Common myeloid progenitor, CD34-positive (primary cell): ENCODE measurements at places on chromosomes 13 and 19.

DNA sequence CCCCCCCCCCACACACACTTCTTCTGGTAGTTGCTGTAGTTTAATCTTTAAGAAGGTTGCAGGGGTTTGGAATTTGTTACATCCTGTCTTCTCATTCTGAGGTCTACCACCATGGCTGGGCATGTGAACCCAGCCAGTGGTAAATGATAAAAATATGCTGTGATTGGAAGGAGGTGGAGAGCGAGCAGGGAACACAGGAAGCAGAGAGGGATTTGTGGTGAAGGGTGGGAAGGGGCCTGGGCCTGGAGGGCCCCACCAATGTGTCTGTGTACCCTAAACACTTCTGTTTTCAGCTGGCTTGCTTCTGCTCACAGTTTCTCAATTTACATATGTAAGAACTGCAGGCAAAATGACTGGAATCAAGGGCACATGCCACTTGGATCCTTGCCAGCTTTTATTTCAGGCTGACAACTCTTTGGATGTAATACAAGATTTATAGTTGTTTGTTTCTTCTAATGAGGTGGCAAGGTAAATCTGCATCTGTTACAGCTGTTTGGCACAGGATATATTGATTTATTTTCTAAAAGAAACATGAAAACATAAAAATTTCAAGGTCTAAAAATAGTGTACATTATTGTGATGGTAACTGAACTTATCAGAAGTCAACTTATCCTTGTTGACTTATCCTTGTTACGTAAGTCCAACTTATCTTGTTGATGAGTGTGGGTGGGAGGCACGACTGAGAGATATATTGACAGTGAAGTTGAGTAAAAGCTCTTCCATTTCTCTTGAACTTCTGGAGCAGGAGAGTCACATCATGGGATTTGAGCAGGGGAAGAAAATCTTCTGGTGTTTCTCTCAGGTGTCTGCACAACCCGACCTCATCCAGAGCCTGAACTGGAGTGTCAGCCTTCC lies 313.2 kb downstream of the SHISA2 start:
- no peaks in the 10 kb centered on the region for H3K27me3 ChIP-seq
- no peak overlapping the region for H3K4me3 ChIP-seq
- peaks cover 13% of the 10 kb centered on the region for H3K4me1 ChIP-seq
- DNase-seq = no peak

- H3K4me3 ChIP-seq = no peak overlapping the region
- no peaks in the 10 kb centered on the region for H3K27me3 ChIP-seq
- H3K27ac ChIP-seq = no peak overlapping the region
Measured at GRCh38 chr19:6682607-6683128, 12.7 kb upstream of the TNFSF14 start.

GRCh38 chr19:49362048-49362928 lies at the start of gene TEAD2:
Gene TEAD2 (minus strand): TSS chr19:49362416. CDS start chr19:49360075, 2,341 bp downstream.
- H3K36me3 ChIP-seq = no peaks in the 10 kb centered on the region
- peaks cover 37% of the 10 kb centered on the region for H3K4me1 ChIP-seq
- peak within 1 kb of the TSS; percentile 64 for H3K4me3 ChIP-seq
- peak within 1 kb of the TSS; percentile 61 for H3K27ac ChIP-seq

GRCh38 chr19:14476673-14477401 lies 1.7 kb upstream of the PTGER1 start:
- peaks cover 6% of the 10 kb centered on the region for H3K36me3 ChIP-seq
- H3K4me1 ChIP-seq = peaks cover 58% of the 10 kb centered on the region
- DNase-seq = peak; percentile 50
- H3K27ac ChIP-seq = no peak overlapping the region
- no peak overlapping the region for H3K4me3 ChIP-seq
- peaks cover 7% of the 10 kb centered on the region for H3K27me3 ChIP-seq

- no peak for DNase-seq
- no peaks in the 10 kb centered on the region for H3K4me1 ChIP-seq
- H3K36me3 ChIP-seq = peaks cover 52% of the 10 kb centered on the region
- no peaks in the 10 kb centered on the region for H3K27me3 ChIP-seq
Measured at GRCh38 chr19:16384688-16385087, 60.1 kb downstream of the KLF2 start.

DNA sequence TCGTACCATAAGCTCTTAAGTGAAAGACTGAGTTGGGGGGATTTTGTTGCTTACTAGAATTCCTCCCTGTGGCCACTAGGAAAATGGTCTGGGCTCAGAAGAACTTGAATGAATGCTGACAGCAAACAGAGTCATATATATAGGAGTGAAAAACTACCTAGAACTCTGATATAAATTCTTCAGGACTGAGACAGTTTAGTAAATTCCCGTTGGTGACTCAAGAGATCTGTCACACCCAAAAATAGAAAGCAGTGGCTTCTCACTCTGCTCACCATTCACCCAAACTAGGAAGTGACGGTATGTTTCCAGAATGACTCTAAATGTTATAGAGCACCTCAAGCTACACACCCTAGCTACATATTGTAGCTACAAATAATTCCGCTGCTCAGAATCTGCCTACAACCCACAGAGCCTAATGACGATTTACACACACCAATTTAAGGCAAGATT lies 116.2 kb downstream of the TBC1D4 start:
- H3K27ac ChIP-seq = no peak overlapping the region
- DNase-seq = no peak
- peaks cover 8% of the 10 kb centered on the region for H3K4me1 ChIP-seq
- H3K36me3 ChIP-seq = no peaks in the 10 kb centered on the region

DNA sequence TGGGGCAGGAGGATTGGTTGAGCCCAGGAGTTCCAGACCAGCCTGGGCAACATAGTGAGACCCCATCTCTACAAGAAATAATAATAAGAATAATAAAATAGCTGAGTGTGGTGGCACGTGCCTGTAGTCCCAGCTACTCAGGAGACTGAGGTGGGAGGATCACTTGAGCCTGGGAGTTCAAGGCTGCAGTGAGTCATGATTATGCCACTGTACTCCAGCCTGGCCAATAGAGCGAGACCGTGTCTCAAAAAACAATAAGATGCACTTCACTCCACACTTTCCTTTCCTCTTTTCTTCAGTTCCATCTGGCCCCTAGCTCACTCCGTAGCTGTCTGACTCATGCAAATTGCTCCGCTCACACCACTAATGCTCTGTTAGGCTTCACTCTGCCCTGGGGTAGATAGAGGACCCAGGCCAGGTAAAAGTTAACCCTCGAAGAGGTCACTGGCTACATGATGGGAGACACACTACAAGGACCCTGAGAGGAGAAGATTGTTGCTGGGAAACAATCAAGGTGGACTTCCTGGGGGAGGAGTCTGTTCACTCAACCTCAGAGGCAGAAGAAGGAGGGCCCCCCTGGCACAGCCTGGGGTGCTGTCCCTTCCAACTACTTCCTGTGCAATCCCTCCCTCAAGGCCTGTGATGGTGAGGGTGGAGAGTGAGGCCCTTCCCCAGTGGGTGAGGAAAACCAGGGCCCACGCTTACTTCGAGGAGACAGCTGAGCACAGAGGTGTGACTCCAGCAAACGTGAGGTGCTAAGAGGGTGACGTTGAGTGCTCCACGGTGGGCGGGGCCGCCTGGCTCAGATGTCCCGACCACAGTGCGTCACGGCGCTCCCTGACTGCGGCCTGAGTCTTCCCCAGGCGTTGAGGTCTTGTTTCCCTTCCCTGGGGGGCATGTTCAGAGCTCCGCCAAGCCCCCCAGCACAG lies 8.8 kb upstream of the TNFSF9 start:
- H3K27me3 ChIP-seq = no peaks in the 10 kb centered on the region
- peaks cover 20% of the 10 kb centered on the region for H3K4me1 ChIP-seq
- H3K4me3 ChIP-seq = no peak overlapping the region
- DNase-seq = no peak

- no peaks in the 10 kb centered on the region for H3K27me3 ChIP-seq
- H3K36me3 ChIP-seq = no peaks in the 10 kb centered on the region
- no peak overlapping the region for H3K27ac ChIP-seq
- peak; percentile 74 for DNase-seq
Measured at GRCh38 chr13:87234981-87235380, 436.2 kb upstream of the SLITRK5 start.

- H3K27ac ChIP-seq = peak overlapping the region; percentile 17
- H3K4me1 ChIP-seq = peaks cover 30% of the 10 kb centered on the region
- DNase-seq = no peak
- peaks cover 33% of the 10 kb centered on the region for H3K36me3 ChIP-seq
- no peaks in the 10 kb centered on the region for H3K27me3 ChIP-seq
- no peak overlapping the region for H3K4me3 ChIP-seq
Measured at GRCh38 chr19:14514215-14514863, 3.9 kb downstream of the DNAJB1 start.

GRCh38 chr19:8302734-8303133 lies 5.4 kb downstream of the CD320 start:
- no peak overlapping the region for H3K4me3 ChIP-seq
- no peaks in the 10 kb centered on the region for H3K27me3 ChIP-seq
- no peaks in the 10 kb centered on the region for H3K36me3 ChIP-seq
- DNase-seq = no peak

- H3K27ac ChIP-seq = no peak overlapping the region
- peaks cover 38% of the 10 kb centered on the region for H3K36me3 ChIP-seq
- H3K27me3 ChIP-seq = no peaks in the 10 kb centered on the region
- DNase-seq = no peak
- H3K4me3 ChIP-seq = no peak overlapping the region
Measured at GRCh38 chr13:77143431-77143830, 116.5 kb upstream of the FBXL3 start.

DNA sequence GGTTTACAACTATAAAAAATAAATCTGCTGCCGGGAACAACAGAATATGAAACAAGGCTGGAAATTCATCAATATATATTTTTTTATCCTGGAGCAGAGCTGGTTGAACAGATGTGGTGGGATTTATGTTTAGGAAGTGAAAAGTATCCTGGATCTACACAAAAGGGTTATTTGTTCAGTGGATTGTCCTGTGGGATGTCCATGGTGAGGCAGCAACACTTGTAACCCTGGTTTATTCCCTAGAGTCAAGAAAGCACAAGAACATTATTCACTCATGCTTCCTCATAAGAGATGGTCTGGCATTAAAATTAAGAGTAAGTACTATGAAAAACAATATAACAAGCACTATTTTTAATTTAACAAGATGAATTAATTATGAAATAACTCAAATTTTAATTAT lies 46.0 kb downstream of the PRR20E start:
- H3K27me3 ChIP-seq = no peaks in the 10 kb centered on the region
- H3K36me3 ChIP-seq = no peaks in the 10 kb centered on the region
- H3K27ac ChIP-seq = no peak overlapping the region
- no peak overlapping the region for H3K4me3 ChIP-seq

GRCh38 chr13:75993823-75994222 lies 357.7 kb downstream of the LMO7 start:
- no peaks in the 10 kb centered on the region for H3K27me3 ChIP-seq
- no peak overlapping the region for H3K27ac ChIP-seq
- H3K4me3 ChIP-seq = no peak overlapping the region
- H3K36me3 ChIP-seq = no peaks in the 10 kb centered on the region
- peak; percentile 6 for DNase-seq

DNA sequence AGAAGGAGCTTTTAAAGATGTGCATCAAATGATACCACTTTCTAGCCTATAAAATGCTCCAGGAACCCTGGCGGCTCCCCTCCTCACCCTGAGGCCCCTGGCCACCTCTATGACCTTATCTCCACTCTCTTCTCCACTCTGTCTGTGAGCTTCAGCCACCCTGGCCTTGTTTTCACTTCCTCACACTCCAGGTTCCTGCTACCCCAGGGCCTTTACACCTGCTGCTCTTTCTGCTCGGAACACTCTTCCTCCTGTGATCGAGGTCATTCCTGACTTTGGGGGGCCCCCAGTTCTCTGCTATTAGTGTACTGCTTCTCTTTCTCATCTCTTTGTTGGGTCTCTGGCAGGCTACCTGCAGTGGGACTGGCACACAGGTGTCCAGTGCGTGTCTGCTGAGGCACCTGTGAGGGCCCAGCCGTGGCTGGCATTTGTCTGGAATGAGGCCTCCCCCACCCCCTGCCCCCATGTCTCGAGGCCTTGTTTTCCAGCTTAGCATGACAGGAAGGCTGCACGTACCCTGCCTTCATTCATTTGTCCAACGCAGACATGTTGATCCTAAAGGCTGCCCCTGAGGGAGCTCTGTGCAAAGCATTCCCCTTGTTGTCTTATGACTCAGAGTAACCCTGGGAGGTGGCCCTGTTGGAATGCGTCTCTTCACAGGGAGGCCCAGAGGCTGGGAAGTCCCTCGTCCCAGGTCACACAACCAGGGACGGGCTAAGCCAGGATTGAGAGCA lies 2.3 kb downstream of the DDA1 start:
- H3K4me1 ChIP-seq = peaks cover 5% of the 10 kb centered on the region
- DNase-seq = no peak
- no peaks in the 10 kb centered on the region for H3K27me3 ChIP-seq
- H3K27ac ChIP-seq = no peak overlapping the region
- H3K36me3 ChIP-seq = peaks cover 41% of the 10 kb centered on the region

GRCh38 chr19:41174297-41174928 lies 18.6 kb upstream of the CYP2S1 start:
- no peaks in the 10 kb centered on the region for H3K27me3 ChIP-seq
- no peak overlapping the region for H3K4me3 ChIP-seq
- no peak overlapping the region for H3K27ac ChIP-seq
- no peak for DNase-seq

DNA sequence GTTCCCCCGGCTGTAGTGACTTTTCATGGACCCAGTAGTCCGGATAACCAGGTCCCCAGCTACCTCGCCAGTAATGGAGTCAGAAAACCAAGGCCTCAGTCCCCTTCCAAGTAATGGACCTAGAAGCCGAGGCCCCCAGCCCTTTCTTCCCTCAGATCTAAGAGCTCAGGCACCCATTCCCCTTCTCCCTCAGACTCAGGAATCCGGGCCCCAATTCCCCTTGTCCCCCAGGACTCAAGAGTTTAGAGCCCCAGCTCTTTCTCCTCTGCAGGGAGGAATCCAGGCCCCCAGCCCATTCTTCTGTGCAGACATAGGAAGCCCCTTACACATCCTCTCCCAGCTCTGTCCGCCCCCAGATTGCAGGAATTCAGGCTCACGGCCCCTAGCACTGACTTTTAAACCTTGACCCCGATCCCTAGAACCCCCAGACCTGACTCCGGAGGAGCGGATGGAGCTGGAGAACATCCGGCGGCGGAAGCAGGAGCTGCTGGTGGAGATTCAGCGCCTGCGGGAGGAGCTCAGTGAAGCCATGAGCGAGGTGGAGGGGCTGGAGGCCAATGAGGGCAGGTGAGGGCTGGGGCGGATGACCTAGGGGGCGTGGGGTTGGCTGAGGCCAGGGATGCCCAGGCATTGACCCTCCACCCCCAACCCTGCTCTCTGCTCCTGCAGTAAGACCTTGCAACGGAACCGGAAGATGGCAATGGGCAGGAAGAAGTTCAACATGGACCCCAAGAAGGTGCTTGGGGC lies 938 bp downstream of the CYTH2 start:
- peak overlapping the region; percentile 30 for H3K4me3 ChIP-seq
- H3K27me3 ChIP-seq = no peaks in the 10 kb centered on the region
- peaks cover 37% of the 10 kb centered on the region for H3K36me3 ChIP-seq
- peak overlapping the region; percentile 90 for H3K27ac ChIP-seq
- no peak for DNase-seq

DNA sequence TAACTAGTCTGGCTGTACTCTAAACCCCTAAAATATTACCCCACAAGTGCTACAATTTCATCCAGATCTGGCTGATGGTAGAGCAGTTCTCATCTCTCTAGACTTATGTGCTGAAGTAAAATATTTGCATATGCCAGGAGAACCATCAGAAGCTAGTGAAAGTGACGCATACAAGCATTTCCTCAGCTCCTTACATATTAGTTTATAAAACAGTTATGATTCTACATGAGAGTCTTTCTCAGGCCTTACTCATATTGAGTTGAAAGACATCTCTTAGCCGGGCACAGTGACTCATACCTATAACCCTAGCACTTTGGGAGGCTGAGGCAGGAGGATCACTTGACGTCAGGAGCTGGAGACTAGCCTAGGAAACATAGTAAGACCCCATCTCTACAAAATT lies 15.9 kb upstream of the ZNF30 start:
- H3K4me3 ChIP-seq = no peak overlapping the region
- H3K27me3 ChIP-seq = peaks cover 2% of the 10 kb centered on the region
- H3K36me3 ChIP-seq = no peaks in the 10 kb centered on the region
- no peaks in the 10 kb centered on the region for H3K4me1 ChIP-seq
- no peak overlapping the region for H3K27ac ChIP-seq
